ENCODE measurements at places on chromosomes 13 and 19.

GRCh38 chr13:30619731-30620130 lies 2.0 kb downstream of the USPL1 start:
- DNase-seq = peak; percentile 18

DNA sequence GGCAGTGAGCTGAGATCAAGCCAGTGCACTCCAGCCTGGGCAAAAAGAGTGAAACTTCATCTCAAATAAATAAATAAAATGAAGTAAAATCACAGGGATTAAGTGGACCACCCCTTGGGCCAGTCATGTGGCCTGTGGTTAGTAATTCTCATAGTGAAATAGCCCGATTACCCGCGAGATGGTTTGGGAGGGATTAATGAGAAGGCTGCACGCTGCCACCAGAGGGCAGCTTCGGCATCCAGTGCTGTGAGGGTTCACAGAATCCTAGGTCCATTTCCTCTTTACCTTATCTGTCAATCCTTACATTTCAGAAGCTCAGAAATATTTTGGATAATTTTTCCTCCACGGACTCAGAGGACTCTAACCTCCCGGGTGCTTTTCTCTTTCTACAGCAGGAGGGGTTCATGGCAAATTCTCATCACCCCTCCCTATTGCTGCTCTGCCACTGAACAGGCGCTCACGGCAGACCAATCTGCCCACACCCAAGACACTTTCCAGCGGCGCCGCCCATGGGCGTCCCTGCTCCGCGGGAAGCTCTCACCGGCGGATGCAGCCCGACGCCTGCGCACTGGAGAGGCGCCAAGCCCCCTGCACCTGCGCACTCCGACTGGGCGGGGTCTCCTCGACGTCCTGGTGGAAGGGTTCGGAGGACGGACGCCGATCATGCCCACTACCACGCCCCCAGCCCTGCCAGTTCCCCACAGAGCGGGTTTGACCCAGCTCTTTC lies 11.0 kb downstream of the ZNF835 start:
- no peak for DNase-seq

- no peak for DNase-seq
These were observed 23.1 kb downstream of the FNDC3A start for GRCh38 chr13:48998641-48999292.

GRCh38 chr13:104592545-104593250 lies 1526.5 kb upstream of the SLC10A2 start:
- no peak for DNase-seq

DNA sequence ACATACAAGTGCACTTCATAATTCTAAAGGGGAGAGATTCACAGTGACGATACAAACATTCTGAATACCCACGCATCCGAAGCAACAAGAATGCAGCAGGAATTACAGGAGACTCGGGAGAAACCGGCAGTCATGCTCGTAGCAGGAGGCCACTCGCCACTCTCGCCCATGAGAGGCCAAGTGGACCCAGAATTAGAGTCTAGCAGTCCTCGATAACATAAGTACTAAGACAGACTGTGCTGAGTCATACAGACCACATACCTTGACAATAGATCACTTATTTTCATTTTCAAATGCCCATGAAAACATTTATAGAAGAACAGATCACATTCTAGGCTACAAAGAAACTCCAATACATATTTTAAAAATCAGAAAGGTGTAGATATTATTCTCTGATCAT lies 299.1 kb upstream of the TSHZ3 start:
- DNase-seq = peak; percentile 12

DNA sequence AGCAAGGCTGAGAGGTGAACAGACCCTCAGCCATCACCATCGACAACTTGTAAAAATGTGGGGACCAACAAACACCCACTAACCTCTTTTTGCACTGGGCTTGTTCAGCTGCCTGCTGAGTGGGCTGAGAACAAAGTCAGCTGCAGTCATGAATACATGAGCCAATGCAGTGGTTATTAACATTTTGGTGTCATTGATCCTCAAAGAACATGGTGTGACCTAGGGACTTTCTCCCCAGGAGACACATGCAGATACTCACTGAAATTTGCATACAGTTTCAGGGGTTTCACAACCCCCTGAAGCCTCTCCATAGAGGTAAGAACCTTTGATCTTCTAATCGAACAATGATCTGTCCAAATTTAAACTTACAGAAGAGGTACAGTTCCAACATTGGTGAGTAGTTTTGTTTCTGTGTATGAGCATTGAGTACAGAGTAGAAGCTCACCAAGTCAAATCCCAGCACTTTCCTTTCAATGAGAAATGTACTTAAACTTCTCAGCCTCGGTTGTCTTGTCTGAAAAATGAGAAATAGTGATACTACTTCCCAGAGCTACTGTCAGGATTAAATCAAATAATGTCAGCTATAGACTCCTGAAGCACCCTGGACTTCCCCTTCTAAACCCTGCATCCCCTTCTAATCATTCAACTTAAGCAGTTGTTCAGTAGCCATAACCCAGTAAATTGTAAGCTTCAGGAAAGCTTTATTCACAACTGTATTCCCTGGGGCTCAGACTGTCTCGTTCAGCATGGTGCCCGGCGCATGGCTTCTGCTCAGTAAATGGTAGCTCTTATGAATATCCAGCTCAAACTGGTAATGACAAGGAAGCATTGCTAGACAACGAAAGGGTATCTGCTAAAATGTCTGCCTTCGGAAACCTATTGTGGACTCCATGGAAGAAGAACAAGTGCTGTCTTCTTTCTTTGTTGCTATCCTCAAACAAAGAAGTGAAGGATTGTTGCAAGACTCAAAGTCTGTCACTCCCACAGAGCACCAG lies 148.7 kb downstream of the FOXO1 start:
- no peak for DNase-seq

DNA sequence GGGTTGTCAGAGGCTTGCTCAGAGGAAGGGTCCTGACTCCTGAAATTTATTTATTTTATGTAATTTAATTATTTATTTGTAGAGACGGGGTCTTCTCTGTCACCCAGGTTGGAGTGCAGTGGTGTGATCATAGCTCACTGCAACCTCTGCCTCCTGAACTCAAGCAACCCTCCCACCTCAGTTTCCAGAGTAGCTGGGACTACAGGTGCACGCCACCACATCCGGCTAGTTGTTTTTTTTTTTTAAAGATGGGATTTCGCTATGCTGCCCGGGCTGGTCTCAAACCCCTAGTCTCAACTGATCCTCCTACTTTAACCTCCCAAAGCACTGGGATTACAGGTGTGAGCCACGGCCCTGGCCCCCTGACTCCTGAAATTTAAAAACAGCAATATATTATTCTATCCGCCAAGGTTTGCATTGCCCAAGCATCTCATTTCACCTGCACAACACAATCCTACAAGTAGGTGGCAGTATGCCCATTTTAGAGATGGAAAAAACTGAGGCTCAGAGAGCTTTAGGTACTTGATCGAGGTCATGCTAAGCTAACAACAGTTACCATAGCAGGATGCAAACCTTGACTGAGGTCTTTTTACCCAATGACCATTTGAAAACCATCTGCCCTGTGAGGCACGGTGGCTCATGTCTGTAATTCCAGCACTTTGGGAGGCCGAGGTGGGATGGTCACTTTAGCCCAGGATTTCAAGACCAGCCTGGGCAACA lies 18.1 kb downstream of the ARHGEF18 start:
- DNase-seq = peak; percentile 50

- DNase-seq = no peak
These were observed 3.3 kb upstream of the MYADM start for GRCh38 chr19:53864308-53864836.
